ENCODE measurements at places on chromosomes 5 and 9.

- DNase-seq: no peak
Observed at GRCh38 chr9:109549386-109549785, 51.3 kb upstream of the PTPN3 start.

GRCh38 chr5:141420855-141421488 lies at the start of gene PCDHGA11:
Gene PCDHGA11, plus strand, starts transcription at chr5:141421051. Its CDS starts 177 bp downstream, at chr5:141421228.
- peak; percentile 75 for DNase-seq

DNA sequence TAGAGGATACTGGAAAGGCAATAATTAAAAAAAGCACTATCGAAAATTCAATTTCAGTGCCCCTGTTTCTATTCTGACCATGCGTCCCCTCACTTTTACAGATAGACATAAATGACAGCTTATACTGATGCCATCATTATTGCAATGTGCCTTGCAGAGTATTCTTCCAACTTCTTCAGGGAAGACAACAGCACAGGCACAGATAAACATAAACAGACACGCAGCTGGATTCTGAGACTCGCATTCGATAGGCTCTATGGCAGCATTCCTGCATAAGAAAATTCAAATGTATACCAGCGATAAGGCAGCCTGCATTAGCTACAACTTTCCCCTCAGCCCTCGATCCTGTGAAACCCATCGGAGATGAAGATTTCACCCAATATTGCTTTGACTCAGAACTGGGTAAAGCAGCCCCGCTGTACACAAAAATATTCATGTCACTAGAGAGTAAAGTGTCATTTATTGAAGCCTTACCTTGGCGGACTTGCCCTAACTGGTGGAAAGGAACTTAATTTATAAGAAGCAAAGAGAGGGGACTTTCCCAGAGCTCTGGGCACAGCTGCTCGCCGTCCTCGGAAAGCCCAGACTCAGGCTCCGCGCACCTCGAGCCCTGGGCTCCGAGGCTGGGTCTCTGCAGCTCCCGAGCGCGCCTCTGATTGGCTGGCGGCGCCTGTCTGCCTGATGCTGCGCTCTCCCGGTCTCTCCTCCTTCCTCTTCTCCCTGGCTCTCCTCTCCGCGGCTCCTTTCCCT lies at the start of gene CDH18:
Gene CDH18 (minus strand): TSS at position 589 of the 750 bp plus-strand sequence. CDS start 149,214 bp downstream, outside the sequence.
- DNase-seq: peak; percentile 86

GRCh38 chr5:33976307-33976706 lies 8.2 kb downstream of the SLC45A2 start:
- DNase-seq: no peak

GRCh38 chr5:153613144-153613543 lies 122.7 kb downstream of the GRIA1 start:
- no peak for DNase-seq

GRCh38 chr5:154476354-154477205 lies 1.4 kb downstream of the HAND1 start:
- DNase-seq: no peak

GRCh38 chr9:4167728-4168127 lies 132.1 kb downstream of the GLIS3 start:
- no peak for DNase-seq

DNA sequence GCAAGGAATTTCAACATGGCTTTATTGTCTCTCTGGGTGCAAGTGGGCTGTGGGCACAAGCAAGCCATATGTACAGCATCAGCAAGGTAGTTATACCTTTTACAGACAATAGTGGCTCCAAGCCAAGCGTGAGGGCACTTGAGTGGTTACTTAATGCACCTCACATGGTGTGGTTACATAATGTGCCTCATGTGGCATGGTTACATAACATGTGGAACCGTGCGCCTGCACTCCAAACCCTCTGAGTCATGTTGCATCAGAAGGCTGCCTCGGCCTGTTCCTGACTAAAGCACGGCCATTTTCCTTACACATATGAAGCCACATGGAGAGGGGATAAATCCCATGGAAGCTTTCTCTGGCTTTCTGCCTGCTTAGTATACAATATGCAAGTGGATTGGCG lies 150.9 kb downstream of the OSTF1 start:
- no peak for DNase-seq
